ENCODE measurements at places on chromosomes 13 and 19.

DNA sequence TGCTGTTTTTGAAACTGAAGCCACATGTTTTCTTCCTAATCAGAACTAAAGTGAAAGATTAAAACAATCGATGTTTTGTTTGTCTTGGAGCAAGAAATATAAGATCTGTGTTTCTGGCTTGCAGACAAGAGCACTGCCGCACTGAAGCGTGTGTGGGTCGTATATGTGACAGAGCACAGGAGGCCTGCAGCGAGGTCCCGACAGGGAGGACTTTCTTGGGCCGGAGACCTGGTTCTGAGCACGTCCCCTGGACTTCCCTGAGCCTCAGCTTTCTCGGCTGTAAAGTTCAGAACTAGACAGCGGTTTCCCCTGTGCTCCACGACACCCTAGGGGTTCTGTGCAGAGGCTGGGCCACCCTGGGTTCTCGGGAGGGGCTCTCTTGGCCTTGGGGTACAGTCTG lies 60.5 kb downstream of the GADD45B start:
- DNase-seq = no peak

DNA sequence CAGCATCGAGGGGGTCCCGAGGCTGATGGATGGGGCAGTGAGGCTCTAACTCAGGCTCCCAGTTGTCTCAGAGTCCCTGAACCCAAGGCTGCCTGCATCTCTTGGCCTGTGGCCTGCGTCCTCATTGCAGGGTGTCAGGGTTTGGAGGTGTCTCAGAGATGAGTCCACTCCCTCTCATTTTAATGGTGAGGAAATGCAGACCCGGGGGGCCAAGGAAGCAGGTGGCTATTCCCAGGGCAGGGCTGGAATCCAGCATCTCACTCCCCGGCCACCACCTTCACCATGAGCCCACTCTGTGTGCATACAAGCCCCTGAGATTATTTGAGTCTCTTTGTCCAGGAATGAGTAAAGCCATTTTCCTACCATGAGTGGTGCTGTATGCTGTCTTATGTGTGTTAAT lies 21.4 kb downstream of the TEX29 start:
- no peak for DNase-seq

DNA sequence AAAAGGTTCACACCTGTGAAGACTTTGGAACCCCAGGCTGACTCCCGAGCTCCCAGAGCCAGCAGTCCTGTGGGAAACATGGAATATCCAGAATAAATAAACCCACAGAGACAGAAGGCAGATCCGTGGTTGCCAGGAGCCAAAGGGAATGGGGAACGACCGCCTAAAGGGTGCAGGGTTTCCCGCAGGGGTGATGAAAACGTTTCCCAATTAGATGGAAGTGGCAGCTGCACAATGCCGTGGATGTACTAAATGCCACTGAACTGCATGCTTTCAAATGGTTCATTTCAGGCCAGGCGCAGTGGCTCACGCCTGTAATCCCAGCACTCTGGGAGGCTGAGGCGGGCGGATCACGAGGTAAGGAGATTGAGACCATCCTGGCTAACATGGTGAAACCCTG lies 23.4 kb upstream of the DPRX start:
- no peak for DNase-seq

DNA sequence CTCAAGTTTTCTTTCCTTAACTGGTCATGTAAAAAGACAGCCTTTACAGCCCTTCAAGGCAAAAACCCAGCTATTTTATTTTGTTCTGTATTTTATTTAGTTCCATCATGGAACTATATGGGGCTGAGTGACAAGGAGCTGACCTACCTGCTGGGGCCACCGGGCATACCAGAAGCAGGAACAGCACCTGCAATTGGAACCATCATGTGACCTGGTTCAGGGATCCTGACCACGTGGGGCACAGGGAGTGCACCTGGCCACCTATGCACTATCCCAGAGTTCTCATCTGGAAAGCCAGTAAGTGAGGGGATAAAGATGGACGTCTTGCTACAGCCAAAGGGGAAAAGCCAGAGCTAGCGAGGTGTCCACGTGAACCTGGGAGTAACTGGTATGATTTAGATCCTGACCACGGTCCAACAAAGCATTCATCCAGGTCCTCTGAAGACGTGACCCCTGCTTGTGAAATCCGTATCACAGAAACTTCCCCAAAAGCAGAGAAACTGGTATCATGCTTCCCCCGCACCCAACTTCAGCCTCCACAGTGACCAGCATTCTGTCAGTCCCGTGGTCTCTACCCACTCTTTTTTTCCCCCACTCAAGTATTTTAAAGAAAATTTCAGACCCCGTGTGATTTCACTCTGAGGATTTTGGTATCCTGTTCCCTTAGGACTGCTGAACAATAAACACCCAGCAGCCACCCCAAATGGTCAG lies 40.5 kb upstream of the SLC15A1 start:
- DNase-seq = no peak

DNA sequence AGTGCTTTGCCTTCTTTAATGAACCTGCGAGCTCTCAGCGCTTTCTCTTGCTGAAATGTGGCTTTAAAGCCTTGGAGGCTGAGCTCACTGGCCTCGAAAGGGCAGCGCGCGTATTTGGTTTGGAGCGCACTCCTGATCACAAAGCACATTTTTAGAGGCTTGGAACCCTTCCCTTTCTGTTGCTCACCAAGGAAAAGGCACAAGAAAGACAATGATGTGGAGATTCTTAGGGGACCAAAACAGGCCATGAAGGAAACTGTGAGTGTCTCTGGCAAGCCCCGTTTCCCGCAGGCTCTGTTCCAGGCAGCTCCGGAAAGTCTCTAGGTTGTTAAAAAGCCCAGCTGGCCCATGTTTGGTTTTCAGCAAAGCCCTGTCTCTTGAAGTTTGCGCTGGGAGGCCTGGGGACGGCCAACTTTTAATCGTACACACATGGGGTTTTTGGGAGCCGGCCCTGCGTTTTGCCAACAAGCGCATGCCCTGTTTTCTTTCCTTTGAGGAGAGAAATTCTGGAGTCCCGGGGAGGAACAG lies 9.4 kb upstream of the SPC24 start:
- DNase-seq = no peak

- DNase-seq = no peak
Observed at GRCh38 chr13:28392428-28392827, 102.5 kb downstream of the FLT1 start.

DNA sequence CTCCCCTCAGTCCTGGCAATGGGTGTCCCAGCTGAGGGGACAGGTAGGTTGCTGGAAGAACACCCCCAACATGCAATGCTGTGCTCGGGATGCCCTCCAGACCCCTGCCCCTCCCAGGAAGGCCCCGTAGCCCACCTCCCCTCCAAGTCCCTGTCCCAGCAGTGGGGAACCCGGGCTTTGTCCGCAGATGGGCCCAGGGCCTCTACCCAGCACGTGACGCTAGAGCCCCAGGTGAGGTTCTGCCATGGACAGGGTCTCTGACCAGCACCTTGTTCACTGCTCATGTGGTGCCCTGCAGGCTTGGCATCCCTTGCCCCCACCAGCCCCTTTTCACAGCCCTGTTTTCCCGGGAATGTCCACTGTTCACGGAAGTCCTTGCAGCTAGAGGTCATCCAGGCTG lies 220.0 kb upstream of the SGCG start:
- DNase-seq = no peak

DNA sequence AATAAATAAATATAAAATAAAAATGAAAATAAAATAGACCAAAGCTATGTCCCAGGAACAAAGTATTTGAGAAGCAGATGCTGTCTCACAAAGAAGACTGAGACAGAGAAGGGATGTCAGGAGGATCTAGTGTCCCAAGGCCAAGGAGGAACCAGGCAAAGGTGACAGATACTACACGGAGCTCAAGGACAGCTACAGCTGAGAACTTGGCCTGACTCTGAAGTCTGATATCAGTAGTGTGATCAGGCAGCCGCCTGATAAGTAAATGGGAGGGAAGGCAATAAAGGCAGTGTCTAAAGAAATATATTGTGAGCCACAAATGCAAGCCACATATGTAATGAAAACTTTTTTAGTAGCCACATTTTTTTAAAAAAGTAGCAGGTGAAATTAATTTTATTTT lies 20.4 kb upstream of the NANOS3 start:
- no peak for DNase-seq

- no peak for DNase-seq
Observed at GRCh38 chr19:3818466-3818865, 32.3 kb upstream of the MATK start.

- DNase-seq = no peak
Observed at GRCh38 chr19:42363614-42364346, 26.3 kb downstream of the CNFN start.

GRCh38 chr13:60869941-60870613 lies 473.1 kb downstream of the TDRD3 start:
- no peak for DNase-seq

DNA sequence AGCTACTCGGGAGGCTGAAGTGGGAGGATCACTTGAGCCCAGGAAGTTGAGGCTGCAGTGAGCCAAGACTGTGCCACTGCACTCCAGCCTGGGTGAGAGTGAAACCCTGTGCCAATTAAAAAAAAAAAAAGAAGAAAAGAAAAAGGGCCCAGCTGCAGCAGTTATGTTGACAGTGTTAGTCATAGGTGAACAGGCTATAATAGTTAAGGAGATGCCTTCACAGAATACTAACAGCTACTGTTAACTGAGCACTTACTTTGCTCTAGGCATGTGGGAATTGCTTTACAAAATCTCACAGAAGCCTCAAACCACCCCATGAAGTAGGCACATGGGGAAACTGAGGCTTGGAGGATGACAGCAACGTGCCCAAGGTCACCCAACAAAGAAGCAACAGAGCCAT lies 3.9 kb downstream of the FBXO17 start:
- no peak for DNase-seq

DNA sequence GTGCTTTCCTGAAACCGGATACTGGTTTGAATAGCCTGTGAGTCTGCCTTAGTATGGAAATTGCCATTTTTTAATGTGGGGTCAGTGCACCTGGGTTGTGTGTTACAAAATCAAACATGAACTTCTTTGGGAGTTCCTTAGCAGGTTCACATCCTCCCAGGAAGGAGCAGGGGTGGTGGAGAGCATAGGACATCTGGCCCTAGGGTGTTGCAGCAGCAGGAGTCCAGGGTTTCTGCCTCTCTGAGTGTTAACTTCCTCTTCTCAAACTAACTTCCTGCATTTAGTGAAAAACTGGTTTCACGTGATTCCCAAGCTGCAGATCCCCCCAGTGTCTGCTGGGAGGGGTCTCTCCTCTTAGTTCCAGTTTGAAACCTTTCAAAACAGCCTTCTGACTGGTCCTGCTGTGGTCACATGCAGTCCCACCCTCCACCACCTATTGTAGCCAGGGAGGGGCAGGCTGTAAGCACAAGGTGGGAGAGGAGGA lies 7.2 kb downstream of the RNASEH2B start:
- DNase-seq = no peak

GRCh38 chr19:46761418-46761831 lies 15.2 kb upstream of the STRN4 start:
- no peak for DNase-seq

DNA sequence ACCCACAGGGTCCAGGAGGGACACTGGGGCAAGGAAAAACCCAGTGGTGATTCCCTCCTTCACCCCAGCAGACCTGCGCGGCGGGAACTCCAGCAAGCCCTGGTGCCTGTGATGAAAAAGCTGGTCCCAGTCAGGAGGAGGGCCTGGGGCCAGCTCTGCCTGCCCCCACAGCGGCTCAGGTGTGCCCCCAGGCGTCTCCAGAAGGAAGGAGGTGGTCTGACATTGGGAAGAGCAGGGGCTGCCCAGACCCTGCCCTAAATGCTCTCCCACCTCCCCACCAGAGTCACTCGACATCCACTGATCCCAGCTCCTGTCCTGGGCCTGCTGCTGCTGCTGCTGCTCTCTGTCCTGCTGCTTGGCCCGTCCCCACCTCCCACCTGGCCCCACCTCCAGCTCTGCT lies 6.2 kb downstream of the PTH2 start:
- DNase-seq = no peak

DNA sequence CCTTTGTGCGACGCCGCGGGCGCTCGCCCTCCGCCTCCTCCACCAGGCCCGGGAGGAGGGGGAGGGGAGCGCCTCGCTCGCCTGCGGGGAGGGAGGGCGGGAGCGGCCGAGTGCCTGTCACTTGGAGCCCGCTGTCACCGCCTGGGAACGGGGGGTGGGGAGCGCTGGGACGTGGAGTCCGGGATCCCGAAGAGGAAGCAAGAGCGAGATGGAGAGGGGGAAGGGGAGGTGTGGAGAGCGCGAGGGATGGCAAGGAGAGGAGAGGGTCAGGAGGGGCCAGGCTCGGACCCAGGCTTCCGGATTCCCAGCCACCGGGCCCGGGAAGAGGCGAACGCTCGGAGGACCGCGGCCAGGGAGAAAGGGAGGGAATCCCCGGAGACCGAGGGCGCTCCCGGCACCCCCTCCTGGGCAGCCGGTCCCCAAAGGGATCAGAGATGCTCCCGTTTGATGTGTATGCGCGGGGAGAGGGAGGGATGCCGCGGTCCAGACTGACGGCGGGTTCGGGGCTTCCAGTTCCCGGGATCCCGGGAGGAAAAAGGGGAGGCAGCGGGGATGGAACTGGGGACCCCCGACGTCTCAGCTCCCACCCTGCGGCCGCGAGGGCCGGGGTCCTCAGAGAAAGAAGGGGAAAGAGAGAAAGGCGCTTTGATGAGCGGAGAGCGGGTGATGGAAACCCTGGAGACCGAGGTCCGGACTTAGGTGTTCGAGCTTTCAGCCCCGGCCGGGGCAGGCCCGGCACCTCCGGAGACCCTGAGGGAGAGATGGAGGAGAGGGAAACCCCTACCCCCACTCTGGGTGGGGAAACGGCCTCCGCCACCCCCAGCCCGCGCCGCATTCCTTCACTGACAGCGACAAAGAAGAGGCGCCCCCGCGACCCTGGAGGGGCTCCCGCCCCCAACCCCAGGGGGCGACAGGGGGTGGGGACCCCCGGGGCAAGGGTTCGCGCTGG lies 4.7 kb upstream of the DPF1 start:
- DNase-seq = no peak

DNA sequence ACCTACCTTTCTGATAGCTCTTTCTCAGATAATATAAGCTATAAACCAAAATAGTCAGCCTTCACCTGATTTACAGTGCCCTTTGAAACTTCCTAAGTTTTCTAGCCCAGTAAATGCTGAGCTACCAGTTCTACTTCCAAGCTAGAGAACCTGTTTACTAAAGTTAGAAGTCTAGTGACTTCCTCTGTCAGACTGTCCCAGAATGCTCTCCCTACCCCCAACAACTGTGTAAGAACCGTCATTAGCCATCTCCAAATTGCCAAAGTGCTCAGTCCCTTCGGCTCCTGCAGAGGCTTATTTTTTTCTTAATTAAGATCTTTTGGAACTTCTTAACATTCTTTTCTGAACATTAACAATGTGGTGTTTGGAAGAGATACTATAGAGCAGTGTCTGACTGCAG lies 3.2 kb upstream of the ABCC4 start:
- DNase-seq = no peak

- DNase-seq = no peak
Observed at GRCh38 chr13:77767413-77767812, 69.9 kb downstream of the SLAIN1 start.

Measured in NCI-H187 treated with DMSO at 0.1 percent for 48 hours (cell line).